ENCODE measurements at places on chromosomes 1 and 21.

DNA sequence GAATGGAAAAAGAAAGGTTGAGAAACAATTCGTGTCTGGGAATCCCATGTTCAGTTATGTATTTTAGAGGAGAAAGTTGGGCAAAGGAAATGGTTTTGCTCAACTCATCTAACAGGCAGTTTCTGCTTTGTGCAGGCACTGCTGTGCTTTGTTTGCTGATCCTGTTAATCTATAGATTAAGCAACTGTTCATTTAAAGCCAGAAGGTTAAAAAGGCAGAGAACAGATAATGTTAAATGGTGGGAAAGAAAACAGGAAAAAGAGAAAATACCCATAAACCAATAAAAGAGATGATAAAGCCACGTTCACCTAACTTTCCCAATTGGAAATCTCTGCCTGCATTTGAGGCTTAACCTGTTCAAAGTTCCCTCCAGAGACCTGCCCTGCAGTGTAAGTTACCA, 70.0 kb downstream of the APP start:
- no peak for DNase-seq

DNA sequence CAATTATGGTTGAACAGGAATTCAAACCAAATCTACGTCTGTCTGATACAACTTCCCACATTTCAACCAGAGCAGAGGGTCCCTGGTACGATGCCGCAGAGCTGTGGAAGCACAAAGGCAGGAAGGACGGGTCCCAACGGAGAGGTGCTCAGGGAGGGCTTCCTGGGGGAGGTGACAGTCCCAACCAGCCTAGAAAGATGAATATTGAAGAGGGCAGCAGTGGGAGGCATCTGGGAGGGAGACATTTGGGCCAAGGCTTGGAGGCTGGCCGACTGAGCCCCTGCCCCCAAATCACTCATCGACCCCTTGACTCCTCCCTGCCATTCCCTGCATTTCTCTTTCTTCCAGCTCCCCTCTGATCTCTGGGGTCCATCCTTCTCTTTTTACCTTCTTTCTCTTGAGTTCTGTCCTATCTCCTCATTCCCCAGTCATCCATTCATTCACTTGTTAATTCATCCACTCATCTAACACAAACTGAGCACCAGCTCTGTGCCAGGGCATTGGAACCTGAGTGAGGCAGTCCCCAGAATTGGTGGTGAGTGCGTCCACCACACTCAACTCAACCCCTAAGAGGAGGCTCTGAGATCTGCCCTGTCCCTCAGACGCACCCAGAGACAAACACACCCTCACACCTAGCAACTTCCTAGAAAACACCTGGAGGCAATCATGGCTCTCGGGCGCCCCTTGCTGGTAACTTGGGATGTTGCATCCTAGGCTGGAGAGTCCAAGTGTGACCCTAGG, 13.2 kb upstream of the CELA3B start:
- peak; percentile 74 for DNase-seq

DNA sequence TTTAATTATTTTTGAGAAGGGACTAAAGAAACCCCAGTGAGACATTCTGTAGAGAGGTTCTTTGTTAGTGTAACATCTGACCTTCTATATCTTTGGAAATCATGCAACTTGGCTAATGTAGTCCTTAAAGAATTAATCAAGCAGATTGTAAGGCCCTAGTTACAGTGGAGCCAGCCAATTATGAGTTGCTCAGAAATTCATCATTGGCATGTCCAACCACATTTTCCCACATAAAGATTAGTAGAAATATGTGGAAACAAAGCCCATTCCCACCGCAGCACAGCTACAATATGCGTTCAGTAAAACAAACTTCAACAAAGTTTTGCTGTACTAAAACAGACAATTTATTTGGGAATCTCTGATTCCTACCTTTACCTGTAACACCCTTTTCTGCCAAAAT, 27.8 kb downstream of the WNT2B start:
- DNase-seq: no peak

DNA sequence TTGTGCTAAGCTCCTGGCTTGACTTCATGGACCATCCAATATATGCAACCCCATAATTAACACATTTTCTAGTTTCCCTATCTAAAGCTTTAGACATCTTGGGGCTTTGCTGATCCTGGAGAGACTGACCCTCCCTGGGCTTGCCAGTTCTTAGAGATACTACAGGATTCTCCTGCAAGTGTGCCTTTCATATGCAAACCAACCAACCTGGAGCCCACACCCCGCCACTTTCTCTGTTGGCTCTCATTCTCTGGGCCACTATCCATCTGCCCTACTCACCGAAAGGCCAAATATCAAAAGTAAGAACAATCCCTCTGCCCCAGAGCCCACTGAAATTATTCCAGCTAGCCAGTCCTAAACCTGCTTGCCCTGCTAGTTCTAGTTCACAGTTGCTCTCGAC, 2.2 kb upstream of the GBP6 start:
- DNase-seq: no peak

DNA sequence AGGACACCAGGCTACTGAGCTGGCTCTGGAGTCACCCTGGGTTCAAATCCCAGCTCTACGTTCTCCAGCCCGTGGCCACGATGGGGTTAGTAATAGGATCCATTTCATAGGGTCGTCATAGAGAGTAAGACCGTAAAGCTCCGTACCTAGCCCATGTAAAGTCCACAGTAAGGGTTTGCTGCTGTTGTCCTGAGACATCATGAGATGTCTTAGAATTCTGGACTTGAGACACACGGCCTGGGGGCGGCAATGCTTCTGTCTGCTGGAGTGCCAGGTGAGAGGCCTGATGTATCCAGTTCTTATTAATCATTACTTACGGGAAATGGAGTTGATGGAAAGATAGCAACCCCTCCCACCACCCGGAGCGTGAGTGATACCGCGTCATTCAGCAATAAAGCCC, 3.6 kb downstream of the TCP10L start:
- no peak for DNase-seq

DNA sequence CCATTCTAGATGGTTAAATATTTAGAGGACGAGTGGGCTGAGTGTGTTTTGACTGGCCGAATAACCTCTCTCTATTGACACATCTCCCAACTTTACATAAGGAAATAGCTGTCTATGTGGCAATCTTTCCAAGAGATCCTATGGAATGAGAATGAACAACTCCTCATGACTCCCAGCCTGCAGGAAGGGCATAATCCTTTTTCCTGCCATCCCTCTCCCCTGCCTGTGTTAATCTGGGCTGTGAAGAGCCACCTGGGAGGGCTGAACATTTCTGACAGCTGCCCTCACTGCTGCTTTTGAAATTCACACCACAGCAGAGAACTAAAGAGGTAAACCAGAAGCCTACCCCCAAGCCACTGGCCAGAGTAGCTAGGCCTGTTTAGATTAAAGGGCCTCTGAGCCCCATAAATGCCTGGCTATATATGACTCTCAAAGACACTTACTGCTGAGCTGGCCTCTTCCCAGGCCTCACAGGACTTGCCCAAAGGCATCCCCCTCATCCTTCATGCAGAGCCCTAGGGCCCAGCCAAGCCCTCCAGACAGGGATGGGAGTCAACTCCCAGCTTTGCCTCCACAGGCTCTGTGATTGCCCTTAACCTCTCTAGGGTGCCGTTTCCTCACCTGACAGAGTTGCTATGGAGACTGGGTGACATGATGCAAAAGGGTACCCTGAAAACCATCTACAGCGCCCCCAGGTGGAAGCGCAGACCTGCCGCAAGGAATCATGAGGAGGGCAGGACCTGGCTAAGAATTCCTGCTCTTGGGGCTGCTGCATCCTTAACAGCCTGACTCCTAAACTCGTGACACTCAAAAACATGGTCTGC, 42.0 kb upstream of the LDLRAP1 start:
- no peak for DNase-seq

DNA sequence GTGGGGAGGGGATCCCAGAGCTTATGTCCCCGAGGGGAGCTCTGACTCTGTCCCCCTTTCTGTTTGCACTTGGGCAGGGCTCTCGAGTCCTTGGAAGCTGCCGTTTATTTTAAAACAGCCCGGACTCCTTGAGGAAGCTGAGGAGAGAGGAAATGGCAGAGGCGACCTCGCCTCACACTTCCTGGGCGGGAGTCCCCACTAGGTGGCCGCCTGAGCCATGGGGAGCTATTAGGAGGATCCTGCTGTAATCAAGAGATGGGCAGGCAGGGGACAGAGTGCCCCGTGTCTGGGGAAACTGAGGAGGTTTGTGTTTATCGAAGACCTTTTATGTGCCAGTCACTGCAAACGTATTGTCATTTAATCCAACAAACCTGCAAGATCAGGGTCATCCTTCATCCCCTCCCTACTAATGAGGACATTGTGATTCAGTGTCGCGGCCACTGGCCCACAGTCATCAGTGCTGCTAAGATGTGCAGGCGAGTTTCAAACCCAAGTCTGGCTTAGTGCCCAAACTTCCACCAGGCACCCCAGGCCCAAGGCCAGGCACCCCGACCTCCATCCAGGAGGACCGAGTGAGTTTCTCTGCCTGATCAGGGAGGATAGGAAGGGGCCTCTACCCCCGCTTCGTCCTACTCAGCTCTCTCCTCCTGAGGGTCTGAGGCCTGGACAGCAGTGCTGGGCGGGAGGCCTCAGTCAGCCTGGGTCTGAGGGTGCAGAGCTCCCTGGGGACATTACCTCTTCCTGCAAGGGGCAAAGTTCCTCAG, 316.9 kb upstream of the VAMP3 start:
- DNase-seq: no peak

GRCh38 chr1:156162430-156163037, 9.1 kb downstream of the SEMA4A start:
- DNase-seq: no peak

- DNase-seq: no peak
These were observed 13.4 kb downstream of the KCNA10 start for GRCh38 chr1:110505596-110505995.

DNA sequence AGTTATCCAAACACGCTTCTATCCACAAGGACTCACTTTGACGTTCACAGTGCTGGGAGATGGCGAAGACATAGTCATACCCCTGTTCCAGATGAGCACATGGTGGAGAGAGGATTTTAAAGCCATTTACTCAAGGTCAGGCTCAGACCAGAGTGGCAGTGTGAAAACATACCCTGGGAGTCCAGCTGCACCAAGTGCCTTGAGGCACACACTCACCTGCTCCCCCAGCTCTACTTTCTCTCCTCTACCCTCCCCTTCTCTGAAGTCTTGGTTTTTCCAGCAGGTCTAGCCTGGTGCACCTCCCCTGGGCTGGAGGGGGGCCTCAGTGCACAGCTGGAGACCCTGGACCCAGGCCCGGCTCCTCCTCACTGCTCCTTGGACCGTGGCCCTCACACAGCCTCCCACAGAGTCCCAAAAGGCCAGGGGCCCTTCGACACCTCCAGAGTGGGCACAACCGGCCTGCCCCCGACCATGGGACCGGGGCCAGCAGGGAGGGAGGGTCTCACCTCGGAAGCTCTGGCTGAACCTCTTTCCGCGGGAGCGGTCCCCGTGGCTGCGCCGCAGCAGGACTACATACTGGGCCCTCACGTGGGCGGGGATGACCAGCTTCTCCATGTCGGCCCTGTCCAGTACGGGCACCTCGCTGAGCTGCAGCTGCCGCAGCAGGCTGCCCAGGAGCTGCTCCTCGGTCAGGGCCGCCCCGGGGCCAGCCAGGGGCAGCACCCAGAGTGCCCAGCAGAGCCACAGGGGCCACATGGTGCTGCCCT, 452 bp downstream of the LEFTY2 start:
- no peak for DNase-seq

GRCh38 chr1:169338617-169339016, 29.0 kb downstream of the NME7 start:
- DNase-seq: no peak

DNA sequence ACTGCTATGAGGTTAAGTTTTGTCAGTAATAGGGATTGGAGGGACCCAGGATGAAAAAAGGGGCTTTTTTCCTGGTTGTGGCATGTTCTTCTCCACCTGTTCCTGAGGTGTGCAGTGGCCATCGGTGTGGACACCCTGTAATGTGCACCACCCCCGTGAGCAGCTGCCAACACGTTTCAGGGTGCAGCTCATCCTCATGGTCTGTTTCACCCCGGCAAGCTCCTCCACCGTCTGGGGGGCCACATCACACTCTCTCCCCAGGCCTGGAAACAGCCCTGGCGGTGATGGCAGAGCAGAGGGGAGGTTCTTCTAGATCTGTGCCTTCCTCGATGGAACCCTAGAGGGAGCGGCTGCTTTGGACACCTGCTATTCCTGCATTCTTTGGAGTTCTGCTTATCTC, 435.4 kb downstream of the MATN1 start:
- DNase-seq: no peak

- no peak for DNase-seq
These were observed 83.9 kb upstream of the ARTN start for GRCh38 chr1:43849670-43850069.

DNA sequence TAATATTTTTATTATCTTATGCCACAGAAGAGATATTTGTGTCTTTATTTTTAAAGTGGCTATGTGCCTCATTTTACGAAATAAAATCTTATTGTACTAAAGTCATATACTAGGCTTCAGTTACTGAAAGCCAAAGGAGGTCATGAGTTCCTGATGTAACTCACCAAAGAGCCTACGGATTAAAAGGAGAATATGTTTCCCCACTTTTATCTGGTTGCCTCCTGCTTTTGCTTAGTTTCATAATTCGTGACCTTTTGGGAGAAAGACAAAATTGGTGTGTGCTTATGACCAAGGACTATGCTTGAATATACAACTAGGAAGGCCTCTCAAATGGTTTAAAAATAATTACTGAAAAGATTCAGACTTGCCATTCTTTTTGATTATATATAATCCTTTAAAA, 18.2 kb upstream of the AHCTF1 start:
- no peak for DNase-seq

DNA sequence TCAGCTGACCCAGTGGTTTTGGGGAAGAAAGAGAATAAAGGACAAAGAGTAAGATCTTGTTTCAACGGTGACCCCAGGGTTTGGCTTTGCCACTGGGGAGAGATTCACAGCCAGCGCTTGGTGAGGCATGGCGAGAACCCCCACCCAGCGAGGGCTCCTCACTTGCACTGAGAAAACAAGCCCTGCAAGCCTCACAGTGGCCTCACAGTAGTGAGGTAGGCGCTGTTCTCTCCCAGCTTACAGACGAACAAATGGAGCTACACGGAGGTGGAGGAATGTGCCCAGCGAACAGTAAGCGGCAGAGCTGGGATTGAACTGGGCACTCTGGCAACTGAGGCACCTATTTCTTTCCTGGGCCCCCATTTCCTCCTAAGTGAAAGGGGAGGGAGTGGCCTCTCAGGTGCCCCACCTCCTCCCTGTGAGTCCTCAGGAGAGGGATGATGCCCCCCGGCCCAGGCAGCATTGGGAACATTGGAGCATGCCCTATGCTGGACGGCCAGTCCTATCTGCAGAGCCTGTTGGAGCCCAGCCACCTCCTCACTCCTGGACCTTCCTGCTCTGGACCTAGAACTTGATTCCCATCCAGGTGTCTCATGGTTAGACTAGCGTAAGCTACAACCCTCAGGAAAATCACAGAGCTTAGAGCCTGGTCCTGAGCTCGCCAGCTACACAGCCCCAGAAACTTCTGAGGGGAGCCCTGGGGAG, 73.4 kb upstream of the EDN2 start:
- DNase-seq: no peak

DNA sequence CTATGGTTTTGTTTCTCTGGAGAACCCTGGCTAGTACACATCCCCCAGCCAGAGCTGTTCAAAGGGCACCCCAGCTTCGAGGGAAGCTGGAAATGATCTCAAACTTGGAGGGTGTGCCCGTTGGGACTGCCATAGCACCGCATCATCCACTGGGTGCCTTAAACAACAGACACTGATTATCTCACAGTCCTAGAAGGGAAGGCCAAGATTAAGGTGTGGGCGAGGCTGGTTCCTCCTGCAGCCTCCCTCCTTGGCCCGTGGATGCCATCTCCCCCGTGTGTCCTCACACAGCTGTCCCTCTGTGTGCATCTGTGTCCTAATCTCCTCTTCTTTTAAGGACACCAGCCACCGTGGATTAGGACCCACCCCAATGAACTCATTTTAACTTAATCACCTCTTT, 4.2 kb upstream of the IBA57 start:
- no peak for DNase-seq

GRCh38 chr1:198113342-198113750, 43.5 kb upstream of the NEK7 start:
- no peak for DNase-seq

Data from effector CD8-positive, alpha-beta T cell (primary cell).